Stimulated activated CD8-positive, alpha-beta memory T cell treated with anti-CD3 and anti-CD28 coated beads, Interleukin-2, amount 100 ng/mL, for 1 hour (primary cell): ENCODE measurements at places on chromosomes 11 and 22.

GRCh38 chr11:98701541-98701940 is 319.2 kb upstream of the CNTN5 start:
- DNase-seq: no peak

DNA sequence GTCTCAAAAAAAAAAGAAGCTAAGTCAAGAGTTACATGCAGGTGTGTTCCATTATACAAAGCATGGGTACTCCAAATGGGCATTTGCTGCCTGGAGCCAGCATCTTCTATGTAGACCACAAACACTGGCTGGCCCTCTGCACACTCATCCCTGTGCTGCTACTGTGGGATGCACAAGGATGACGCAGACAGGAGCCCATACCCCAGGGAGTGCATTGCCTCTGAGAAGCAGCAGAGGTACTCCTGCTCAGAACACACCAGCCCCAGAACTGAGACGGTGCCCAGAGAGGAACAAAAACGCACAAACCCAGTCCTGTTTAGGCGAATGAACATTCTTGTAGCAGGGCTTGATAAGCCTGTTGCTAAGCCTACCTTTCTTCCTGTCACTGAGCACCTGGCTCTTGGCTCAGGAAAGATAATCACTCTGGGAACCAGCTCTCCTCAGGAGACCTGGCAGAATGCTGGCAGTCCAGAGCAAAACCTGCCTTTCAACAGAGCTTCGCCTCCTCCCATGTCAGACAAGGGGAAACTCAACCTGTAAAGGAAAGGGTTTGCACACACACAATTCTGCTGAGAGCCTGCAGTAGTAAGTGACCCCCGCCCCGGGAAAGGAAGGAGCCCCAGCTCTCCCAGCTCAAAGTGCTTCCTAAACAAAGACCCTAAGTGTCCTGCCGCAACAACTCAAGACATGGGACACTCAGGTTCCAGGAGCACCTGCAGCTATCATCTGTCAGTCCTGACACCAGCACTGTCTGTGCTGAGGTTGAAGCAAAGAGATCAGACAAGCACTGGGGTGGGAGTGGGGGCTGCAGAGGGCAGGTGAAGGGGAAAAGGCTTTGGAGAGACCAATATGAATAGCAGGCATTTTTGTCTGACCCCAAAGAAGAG is 145.7 kb downstream of the TENM4 start:
- no peak for DNase-seq

DNA sequence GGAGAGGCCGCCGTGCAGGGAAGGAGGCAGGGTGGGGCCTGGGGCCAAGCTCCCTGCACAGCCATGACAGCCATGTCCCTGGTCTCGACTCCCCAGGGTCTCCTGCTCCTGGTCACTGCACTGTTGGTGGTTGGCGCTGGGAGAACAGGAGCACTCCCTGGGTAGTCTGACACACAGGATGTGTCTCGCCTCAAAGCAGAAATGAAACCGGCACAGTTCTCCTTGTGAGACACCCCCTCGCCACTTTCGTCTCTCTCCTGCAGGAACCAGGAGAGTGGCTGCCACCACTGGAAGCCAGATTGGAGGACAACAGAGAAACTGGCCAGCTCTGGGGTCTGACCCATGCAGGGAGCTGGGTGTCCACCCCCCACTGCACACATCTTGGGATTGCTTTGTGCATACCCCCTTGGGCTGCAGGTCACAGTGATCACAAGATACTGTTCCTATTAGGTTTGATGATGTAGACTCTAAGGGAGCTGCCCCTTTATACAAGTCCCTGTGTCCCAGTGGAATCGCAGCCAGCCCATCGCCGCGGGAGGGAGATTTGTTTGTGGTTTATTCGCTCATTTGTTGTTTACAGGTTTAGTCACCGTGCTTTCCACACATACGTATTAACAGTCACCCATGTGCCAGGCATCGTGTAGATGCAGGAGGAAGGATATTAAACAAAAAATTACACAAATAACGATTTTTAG is 27.0 kb upstream of the YWHAH start:
- DNase-seq: no peak

- no peak for DNase-seq
These were observed 23.9 kb downstream of the MYO7A start for GRCh38 chr11:77151804-77152509.

DNA sequence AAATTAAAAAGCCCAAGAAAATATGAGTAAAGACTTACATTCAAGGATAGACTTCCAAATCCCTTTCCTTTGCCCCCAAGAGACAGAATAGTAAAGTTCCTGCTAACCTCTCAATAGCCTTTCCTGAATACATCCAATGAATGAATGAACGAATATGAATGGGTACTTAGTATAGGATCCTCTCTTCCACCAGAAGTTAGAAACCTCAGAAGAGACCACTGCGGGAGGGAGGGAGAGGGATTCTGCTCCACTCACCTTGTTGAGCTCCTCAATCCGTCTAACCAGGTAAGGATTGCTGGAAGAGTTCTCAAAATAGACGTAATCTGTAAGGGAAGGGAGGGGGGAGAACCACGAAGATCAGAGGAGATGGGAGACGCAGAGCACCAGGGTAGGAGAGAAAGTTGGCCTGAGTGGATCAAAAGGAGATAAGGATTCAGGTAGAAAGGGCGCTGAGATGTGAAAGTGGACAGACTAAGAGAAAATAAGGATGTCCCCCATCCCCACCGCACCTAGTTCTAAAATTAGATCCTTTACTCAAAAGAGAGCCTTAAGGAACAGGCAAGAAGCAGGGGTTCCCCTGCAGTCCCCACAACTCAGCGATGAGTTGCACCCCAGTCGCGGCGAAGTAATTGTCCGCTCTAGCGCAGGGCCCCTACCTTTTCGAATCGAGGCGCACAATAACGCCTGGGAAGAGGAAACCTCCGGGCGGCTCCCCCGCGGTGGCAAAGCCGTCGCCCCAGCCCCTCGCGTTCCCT is 1.1 kb downstream of the MTA2 start:
- no peak for DNase-seq

DNA sequence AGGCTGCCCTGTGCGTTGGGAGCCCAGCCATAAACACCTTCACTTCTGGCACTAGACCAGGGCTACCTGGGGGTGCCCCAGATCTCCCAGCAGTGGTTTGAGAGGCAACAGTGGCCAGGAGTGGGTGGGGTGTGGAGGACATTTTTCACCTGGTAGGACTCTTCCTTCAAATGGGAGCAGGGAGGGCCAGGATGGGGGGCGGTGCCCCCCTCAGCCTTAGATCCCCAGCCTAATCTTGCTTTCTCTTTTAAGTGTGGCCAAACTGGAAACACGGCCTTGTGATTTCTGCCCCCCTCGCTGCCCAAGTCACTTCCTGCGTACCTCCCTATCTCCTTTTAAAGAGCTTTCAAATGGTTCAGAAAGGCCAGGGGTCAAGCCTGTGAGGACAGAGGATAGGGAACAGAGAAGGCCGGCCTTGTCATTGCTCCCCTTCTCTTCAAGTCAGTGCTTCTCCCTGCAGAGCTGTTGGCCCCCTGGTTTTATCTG is 800 bp downstream of the KCNJ5 start:
- no peak for DNase-seq

- DNase-seq: no peak
These were observed 16.3 kb downstream of the ST14 start for GRCh38 chr11:130175898-130176297.

DNA sequence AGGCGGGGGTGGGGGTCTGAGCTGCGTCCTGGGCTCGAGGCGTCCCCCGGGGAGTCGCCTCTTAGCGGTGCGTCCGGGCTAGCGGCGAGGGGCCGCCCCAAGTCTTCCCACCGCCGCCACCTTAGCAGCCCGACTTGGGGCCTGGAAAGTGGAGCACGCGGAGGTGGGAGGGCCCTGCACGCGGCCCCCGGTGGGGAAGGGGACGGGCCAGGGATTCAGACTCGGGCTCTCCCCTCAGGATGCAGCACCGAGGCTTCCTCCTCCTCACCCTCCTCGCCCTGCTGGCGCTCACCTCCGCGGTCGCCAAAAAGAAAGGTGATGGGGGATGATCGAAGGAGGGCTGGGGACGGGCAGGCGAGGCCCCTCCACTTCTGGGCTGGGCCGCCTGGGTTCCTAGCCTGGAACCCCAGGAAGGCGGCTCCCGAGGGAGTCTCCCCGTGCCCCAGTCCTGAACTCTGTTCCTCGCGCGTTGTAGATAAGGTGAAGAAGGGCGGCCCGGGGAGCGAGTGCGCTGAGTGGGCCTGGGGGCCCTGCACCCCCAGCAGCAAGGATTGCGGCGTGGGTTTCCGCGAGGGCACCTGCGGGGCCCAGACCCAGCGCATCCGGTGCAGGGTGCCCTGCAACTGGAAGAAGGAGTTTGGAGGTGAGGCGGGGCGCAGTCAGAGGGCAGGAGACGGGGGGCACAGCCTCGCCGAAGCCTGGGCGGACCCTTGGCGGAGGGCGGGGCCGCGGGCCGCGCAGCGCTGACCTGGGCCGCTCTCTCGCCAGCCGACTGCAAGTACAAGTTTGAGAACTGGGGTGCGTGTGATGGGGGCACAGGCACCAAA is 563 bp downstream of the MDK start:
- no peak for DNase-seq

GRCh38 chr11:1827095-1827813 is 7.5 kb upstream of the SYT8 start:
- DNase-seq: no peak

DNA sequence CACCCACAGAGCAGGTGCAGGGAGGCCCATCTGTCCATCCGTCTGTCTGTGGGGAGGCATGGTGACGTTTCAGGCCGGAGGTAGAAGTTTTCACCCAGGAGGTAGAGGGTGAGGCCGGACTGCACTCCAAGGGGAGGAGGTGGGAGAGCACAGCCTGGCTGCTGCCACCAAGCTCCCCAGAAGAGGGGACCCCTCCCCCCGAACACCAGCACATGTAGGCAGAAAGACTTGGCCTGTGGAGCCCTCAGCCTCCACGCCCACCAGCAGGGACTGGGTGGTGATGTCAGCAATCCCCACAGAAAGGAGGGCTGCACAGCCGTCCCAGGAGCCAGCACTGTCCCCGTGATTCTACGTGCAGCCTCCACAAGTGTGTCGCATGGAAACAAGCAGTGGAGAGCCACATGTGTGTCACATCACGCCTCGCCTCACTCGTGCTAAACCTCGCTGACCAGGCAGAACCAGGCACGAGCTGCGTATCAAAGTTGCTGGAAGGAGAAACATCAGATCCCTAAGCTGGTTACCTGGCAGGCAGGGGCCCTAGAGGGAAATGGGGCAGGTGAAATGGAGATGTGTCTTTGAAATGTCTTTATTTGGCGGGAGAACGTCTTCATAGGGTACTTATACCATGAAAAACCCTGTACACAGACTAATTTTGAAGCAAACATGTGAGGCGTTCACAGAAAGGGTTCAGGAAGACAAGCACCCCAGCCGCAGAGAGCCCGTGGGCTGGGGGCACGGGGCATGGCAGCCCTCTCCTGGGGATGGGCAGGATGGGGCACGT is 49.1 kb downstream of the CDKN1C start:
- DNase-seq: no peak

DNA sequence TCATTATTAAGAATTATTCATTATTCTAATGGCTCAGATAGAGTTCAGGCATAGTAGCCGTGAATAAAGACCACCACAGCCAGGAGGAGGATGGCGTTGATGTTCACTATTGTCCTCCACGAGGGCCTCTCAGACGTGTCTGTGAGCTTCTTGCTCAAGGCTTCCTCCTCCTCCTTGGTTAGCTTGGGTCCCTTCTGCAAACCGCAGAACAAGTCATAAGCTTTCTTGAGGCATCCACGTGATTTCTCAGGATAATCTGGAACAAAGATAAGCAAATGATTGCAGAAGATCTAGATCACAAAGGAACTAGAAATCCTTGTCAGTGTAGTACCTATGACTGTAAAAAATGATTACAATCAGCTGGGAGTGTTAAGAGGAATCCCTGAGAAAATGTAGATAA is 13.6 kb upstream of the RFPL2 start:
- no peak for DNase-seq

DNA sequence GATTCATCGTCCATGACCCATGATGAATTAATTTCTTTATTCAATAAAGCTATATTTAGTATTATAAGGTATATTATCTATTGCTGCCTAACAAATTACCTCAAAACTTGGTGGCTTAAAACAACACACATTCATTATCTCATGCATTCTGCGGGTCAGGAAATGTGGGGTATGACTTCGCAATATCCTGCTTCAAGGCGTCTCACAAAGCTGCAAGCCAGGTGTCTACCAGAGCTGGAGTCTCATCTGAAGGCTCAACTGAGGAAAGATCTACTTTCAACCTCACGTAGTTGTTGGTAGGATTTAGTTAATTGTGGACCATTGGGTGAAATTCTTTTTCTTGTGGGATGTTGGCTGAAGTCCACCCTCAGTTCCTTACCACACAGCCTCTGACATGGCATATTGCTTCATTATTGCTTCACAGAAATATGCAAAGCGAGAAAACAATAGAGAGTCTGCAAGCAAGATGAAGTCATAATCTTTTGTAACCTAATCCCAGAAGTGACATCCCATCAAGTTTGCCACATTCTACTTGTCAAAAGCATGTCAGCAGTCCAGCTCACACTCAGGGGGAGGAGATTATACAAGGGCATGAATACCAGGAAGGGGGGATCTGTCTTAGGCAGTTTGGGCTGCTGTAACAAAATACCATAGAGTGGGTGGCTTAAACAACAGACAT is 45.1 kb downstream of the KREMEN1 start:
- DNase-seq: no peak
